ENCODE measurements at places on chromosomes 13 and 19. TPM values are rescaled to one million over a fixed set of nuclear protein-coding genes. Genes with fewer than 3 reads are reported as not detected.

The IQCN gene
- 4.4 TPM for polyA plus RNA-seq

GRCh38 chr13:91450913-91451312, 52.5 kb downstream of the GPC5 start:
- DNase-seq: no peak

The CXCL17 gene
- not detected for polyA plus RNA-seq

GRCh38 chr19:11649941-11650340, 52.7 kb downstream of the ZNF627 start:
- DNase-seq: no peak

DNA sequence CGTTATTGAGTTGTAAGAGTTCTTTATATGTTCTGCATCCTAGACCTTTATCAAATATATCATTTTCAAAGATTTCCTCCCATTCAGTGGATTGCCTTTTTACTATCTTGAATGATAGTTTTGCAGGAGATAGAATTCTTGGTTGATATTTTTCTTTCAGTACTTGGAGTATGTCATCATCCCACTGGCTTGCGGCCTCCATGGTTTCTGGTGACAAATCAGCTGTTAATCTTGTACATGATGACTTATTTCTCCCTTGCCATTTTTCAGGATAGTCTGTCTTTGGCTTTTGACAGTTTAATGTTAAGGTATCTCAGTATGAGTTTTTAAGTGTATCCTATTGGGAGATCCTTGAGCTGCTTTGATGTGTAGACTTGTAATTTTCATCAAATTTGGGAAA, 8.5 kb downstream of the ZNF557 start:
- DNase-seq: no peak

The FSD1 gene
- 4.3 TPM for polyA plus RNA-seq

- DNase-seq: no peak
Observed at GRCh38 chr19:39830406-39830805, 3.6 kb downstream of the DYRK1B start.

DNA sequence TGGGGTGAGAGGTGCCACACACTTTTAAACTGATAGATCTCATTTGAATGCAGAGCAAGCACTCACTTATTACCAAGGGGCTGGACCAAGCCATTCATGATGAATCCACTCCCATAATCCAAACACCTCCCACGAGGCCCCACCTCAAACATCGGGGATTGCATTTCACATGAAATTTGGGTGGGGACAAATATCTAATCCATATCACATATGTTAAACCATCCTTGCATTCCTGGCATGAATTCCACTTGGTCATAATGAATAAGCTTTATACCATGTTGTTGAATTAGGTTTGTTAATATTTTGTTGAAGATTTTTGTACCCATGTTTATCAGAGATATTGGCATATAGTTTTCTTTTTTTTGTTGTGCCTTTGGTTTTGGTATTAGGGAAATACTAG, 1198.7 kb upstream of the ATXN8OS start:
- DNase-seq: no peak

GRCh38 chr19:33436360-33437345, 63.1 kb downstream of the CEBPG start:
- DNase-seq: no peak
